Ecto neural progenitor cell (in vitro differentiated cells): ENCODE measurements at places on chromosomes 2 and 18.

DNA sequence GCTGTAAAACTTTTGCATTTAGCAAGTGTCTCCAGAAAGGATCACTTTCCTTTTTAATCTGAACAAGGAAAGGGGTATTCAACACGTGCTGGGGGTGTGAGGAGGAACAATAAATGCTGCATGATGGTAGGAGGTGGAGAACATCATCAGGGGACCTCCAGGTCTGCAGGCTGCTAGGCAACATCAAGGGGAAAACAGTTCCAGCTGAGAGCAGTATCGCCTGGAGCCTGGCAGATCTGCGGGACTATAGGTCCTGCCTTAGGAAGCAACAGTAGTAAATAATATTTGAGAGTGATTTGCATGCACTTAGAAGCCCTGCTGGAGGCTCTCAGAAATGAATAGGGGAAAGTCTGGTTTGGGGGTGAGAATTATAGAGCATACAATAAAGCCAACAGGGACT is 175.6 kb downstream of the SUCLG1 start:
- DNase-seq = no peak

GRCh38 chr18:55318951-55319441 is 269.0 kb downstream of the TCF4 start:
- no peak for DNase-seq

- DNase-seq = no peak
These were observed 54.6 kb upstream of the SPTBN1 start for GRCh38 chr2:54401554-54401953.

GRCh38 chr2:29394981-29395350 is 279.8 kb downstream of the CLIP4 start:
- no peak for DNase-seq

DNA sequence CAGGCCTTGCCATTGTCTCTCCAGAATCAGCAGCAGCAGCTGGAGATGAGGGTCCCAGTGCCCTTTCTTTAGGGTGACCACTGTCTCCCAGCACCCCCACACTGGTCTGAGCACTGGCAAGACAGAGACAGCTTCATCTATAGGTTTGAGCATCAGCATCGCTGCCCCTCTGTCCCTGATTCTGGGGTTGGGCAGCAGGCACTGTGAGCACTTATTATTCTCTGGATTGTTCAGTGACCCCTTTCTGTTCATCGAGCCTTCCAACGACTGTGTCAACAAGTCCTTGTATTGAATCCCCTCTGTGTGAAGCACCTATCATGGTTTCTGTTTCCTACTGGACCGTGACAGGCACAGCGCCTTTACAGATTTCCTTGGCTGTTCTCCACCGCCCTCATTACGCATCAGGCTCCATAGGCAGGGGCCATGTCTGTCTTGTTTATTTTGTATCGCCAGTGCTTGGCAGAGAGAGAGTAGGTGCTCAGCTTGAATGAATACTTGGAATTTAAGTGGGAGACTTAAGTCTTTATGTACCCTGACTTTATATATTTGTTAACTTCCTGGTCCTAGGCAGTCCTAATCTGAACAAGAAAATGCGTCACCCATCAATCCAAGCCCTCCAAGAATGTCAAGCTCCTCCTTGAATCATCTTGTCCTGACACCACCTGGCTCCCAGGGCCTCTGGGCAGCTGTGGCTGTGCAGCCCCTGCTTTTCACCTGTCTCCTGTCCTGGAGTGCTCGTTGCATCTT is 11.4 kb downstream of the MALL start:
- DNase-seq = no peak

- DNase-seq = no peak
These were observed 19.1 kb downstream of the PROKR1 start for GRCh38 chr2:68662466-68662865.

DNA sequence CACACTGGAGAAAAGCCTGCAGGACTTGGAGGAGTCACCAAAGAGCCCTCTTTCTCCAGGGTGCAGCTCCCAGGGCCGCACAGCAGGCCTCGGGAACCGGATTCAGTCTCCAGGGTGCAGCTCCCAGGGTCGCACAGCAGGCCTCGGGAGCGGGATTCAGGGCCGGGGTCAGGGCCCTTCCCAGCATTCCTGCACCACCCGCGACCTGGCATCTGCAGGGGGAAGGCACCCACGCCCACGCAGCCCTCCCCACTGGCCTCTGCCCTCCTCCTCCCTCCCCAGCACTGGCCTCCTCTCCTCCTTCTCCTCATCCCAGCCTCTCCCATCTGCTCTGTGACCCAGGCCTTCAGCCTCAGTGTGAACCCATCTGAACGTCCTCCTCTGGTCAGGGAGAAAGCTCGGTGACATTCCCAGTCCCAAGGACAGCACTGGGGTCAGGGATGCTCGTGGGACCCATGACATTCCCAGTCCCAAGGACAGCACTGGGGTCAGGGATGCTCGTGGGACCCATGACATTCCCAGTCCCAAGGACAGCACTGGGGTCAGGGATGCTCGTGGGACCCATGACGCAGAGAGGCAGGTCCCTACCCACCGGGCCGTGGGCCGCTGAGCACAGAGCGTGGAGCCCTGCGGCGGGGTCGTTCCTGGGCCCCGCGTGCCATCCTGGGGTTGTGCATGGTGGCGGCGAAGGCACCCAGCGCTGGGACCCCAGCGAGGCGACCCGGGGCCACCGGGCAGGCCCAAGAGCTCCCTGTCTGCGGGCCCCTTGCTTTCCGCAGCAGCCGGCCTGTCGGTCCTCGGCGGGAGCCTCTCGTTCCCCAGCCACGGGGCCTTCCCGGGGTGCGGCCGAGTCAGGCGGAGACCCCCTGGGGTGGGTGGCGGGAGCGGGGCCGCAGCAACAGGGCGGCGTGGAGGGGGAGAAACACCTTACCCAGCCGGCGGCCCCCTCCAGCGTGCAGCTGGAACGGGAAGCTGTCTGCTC is 550.2 kb upstream of the SALL3 start:
- DNase-seq = no peak

GRCh38 chr18:46411191-46411828 is 245.7 kb downstream of the LOXHD1 start:
- DNase-seq = no peak

- no peak for DNase-seq
These were observed 43.5 kb downstream of the KCTD1 start for GRCh38 chr18:26504831-26505230.

GRCh38 chr2:128422571-128422970 is 103.9 kb upstream of the HS6ST1 start:
- no peak for DNase-seq

GRCh38 chr2:104901037-104901881 is 47.3 kb downstream of the POU3F3 start:
- no peak for DNase-seq

GRCh38 chr2:56464613-56465012 is 280.8 kb downstream of the CCDC85A start:
- no peak for DNase-seq

DNA sequence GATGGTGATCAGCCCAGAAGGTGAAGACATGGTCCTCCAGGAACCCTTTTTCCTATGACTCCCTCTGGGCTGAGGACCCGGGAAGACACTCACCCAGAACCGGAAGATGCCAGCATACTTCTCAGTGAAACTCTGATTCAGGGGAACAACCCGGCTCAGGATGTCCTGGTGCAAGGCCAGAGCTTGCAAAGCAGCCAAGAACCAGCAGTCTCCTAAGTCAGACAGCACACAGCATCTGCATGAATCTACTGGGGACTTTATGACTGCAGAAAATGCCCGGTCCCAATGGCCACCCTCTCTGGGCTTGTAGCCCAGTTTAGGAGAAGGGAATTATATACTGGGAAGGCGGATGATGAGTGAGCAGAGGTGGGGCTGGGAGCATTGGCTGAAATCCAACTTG is 15.3 kb downstream of the CAPN14 start:
- no peak for DNase-seq

- no peak for DNase-seq
These were observed 61.2 kb downstream of the ACYP2 start for GRCh38 chr2:54176577-54176976.

- no peak for DNase-seq
These were observed 128.3 kb downstream of the ACOXL start for GRCh38 chr2:110860630-110861029.

GRCh38 chr18:3409811-3410210 is 40.2 kb upstream of the TGIF1 start:
- DNase-seq = no peak

GRCh38 chr2:5540856-5541255 is 151.3 kb upstream of the SOX11 start:
- no peak for DNase-seq

- DNase-seq = no peak
These were observed 69.1 kb downstream of the PHLPP1 start for GRCh38 chr18:62784338-62784965.

GRCh38 chr2:135664623-135665068 is 77.0 kb upstream of the UBXN4 start:
- DNase-seq = no peak

DNA sequence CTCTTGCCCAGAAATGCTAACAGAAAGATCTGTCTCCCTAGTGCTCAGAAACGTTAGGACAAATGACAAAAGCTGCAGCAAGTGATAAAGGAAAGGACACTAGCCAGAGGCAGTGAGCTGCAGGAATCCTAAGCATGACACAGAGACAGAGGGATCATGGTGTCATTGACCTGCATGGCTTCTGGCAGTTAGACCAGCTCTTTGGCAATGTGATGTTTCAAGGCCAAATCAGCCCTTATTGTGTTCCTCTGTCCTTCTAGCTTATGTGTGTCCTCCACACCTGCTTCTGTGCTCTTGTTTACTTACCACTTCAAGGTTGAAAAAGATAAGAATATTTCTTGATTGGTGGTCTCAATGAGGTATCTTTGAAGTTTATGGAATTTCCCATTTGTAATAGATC is 120.8 kb downstream of the RHBDD1 start:
- no peak for DNase-seq

GRCh38 chr2:223894968-223895367 is 50.2 kb downstream of the WDFY1 start:
- DNase-seq = no peak

DNA sequence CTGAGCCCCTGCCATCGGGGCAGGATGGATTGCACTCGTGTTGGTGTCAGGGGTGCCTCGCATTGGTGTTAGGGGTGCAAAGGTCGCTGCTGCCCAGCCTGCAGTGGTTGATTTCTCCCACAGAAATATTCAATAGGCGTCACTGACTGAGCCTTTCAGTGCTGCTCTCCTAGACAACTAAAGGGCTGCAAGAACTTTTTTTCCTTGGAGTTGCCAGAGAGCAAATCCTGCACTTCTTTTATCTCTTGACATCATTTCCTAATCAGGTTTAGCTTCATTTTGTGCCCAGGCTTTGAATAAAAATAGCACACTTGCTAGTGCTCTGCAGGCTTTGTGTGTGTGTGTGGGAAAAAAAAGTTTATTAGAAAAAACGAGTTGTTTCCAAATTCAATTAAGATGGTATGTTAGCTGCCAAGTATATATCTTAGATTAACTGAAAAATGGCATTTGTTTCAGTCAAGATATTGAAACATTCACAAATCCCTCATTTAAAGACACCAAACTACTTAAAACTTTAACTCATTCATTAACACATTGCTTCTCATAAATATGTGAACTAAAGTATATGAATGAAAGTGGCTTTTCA is 125.6 kb downstream of the SOCS6 start:
- no peak for DNase-seq

DNA sequence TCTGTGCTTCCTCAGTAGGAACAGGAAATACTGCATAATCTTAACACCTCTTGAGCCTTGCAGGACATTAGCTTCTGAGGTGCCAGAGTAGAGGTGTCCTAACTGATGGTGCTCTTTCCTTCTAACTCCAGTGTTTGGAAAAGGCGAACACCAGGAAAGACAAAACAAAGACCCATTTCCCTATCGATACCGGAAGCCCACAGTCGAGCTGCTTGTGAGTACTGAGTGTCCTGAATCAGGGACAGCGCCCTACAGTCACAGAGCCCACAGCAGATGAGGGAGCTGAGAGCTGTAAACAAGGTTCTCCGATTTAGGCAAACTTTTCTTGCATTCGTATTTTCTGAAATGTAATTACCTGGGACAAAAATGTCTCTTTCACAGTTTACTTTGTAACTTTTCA is 50.7 kb downstream of the SLC14A2 start:
- DNase-seq = no peak

DNA sequence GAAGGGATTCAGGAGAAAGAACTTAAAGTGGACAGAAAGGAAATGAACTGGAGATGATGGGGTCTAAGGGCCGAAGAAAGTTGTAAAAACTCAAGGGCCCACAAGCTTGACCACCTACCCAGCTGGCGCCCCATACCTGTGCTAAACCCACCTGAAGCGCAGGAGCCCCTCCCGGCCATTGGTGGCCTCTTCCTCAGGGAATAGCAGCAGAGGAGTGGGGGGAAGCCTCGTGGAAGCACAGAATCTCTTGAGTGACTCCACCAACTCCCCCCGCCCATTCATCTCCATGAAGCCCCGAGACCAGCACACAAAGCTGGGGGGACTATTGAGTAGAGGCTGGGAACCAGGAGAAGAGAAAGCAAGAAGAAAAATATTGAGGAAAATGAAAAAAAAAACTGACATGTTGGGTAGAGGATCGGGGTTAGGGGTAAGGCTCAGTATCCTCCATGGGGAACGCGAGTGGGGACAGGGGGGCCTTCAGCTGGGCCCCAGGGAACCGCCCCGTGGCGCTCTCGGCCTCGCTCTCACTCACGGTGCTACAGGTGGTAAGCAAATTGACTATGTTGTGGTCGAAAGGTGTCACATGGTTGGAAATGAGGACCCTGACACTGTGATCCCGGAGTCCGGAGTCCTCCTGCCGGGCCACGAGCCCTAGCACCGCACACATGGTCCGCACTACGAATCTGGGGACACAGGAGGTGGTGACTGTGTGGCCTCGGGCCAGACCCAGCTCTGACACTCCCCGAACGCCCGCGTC is 728 bp downstream of the AUP1 start:
- no peak for DNase-seq

- no peak for DNase-seq
These were observed 5.2 kb upstream of the SIGLEC15 start for GRCh38 chr18:45820106-45820745.

DNA sequence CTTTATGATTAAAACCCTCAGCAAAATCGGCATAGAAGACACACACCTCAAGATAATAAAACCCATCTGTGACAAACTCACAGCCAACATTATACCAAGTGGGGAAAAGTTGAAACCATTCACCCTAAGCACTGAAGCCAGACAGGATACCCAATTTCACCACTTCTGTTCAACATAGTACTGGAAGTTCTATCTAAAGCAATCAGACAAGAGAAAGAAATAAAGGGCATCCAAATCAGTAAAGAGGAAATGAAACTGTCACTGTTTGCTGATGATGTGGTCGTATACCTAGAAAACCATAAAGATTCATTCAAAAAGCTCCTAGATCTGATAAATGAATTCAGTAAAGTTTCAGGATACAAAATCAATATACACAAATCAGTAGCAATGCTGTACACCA is 16.4 kb upstream of the RPRD1A start:
- DNase-seq = no peak

DNA sequence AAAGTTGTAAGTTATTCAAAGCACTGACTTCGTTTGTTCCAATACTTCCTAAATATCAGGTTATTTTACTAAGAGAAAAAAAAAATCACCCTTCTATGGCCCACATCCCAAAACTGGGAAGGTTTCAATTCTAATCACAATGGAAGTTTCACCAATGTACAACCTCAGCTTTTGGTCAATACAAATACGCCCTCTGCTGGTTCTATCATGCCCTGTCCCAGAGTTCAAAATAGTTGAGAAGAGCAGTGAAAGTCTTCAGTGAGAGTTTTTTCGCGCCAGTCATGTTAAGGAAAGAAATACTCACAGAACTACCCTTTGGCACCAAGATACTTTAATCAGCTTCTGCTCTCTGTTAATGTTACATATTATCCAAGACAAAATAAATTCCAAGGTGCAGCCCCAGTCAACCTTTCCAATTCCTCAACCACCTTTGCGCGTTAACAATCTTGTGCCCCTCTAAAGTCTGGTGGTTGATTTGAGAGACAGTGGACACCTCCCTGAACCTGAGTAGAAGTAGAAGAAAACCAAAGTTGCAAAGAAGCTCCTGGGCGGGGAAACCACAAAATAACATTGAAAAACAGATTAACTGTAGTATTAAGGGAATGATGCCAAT is 59.9 kb downstream of the SUMO1 start:
- DNase-seq = peak; percentile 60
